ENCODE measurements at places on chromosomes 12 and 14.

DNA sequence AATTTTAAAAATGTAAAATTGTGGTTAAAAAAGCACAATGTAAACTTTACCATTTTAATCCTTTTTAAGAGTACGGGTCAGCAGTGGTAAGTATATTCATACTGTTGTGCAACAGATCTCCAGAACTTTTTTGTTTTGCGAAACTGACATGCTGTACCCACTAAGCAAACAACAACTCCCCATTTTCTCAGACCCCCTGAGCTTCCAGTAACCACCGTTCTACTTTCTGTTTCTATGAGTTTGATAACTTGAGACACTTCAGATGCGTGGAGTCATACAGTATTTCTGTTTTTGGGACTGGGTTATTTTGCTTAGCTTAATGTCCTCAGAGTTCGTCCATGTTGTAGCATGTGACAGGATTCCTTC, 38.0 kb downstream of the CHST11 start:
- DNase-seq: no peak

DNA sequence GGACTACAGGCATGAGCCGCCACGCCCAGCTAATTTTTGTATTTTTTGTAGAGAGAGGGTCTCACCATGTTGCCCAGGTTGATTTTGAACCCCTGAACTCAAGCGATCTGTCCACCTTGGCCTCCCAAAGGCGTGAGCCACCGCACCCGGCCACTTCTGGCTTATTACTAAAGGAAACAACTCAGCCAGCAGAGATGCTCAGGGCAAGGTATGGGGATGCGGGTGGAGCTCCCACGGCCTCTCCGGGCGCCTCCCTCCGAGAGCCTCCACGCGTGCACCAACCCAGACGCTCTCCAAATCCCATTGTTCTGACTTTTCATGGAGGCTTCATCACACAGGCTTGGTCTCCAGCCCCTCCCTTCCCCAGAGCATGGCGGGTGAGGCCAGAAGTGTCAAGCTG, 6.1 kb upstream of the GPR132 start:
- DNase-seq: no peak

GRCh38 chr14:24875991-24876878, 173.7 kb downstream of the STXBP6 start:
- no peak for DNase-seq

- DNase-seq: no peak
Observed at GRCh38 chr14:81931828-81932227, 398.2 kb upstream of the SEL1L start.

GRCh38 chr12:8527250-8528130, 13.2 kb downstream of the CLEC4E start:
- DNase-seq: no peak

- DNase-seq: no peak
Observed at GRCh38 chr14:85334316-85334715, 195.6 kb upstream of the FLRT2 start.

- DNase-seq: no peak
Observed at GRCh38 chr14:73784181-73784987, 67.2 kb upstream of the PTGR2 start.

GRCh38 chr14:96445844-96446710, 54.1 kb downstream of the AK7 start:
- DNase-seq: no peak

DNA sequence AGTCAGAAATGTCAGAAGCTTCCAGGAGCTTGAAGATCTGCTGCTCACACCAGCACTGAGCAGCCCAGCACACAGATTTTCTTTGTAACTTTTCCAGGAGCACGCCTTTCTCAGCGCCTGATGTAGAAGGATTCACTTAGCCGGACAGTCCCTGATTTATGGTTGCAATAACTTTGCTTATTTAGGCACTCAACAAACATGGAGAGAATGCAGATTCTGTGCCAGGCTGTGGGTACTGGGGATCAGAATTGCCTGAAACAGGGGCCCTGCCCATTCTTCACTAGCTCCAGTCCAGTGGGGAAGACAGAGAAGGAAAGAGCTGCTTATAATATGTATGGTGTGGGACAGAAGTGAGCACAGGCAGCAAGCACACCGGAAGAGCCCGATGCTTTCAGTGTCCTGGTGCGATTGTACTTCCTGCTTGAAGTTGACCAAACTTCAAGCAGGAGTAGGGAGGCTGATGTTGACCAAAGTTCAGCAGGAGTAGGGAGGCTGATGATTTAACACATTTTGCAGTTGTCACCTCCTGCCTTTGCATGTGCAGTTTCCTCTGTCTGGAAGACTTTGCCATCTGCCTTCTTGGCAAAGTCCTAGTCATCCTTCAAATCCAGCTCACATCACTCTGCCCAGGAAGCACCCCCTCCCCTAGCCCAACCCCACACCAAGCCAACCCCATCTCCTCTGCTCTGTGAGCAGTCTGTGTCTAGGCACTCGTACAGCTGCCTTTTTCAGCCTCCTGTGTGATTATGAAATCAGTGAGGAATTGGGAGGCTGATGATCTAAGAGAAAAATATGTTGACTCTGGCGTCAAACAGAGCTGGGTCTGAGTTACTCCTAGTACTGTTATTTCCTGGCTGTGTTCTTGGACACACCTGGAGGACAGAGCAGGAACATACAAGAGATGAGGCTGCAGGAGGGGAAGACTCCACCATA, 12.0 kb upstream of the PRIMA1 start:
- no peak for DNase-seq

- DNase-seq: no peak
Observed at GRCh38 chr12:100437038-100437841, 36.4 kb upstream of the NR1H4 start.

- no peak for DNase-seq
Observed at GRCh38 chr12:115451780-115452736, 768.1 kb upstream of the TBX3 start.

DNA sequence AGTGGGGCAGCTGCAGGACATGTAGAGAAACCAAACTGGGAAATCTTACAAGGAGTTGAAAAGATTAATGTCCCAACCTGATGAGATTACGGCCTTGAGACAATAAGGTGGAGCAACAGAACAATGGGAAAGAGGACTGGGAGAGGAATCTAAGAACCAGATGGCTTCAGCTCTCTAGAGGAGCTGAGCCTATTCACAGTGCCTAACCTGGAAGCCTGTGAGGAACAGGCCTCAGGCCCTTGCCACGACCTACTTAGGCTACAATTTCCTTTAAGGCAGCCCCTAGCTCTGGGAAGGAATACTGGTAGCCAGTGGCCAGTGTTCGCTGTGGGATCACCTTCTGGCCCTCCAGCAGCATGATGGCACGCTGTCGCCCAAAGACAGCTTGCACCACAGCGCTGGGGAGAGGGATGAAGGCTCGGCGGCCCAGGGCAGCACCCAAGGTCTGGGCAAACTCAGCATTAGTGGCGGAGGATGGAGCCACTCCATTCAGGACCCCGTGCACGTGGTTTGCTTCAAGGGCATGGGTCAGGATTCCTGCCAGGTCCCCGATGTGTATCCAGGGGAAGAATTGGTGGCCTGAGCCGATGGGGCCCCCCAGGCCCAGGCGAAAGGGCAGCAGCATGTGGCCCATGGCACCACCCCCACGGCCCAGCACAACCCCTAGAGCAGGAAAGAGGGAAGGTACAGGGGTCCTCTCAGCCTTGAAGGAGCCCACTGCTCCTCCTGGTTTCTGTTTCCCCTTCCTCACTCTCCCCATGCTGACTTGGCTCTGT, 2.6 kb downstream of the SDR39U1 start:
- DNase-seq: no peak

GRCh38 chr14:103418481-103418818, 33.2 kb downstream of the MARK3 start:
- DNase-seq: no peak

GRCh38 chr12:78951803-78952551, 87.4 kb downstream of the SYT1 start:
- DNase-seq: no peak

DNA sequence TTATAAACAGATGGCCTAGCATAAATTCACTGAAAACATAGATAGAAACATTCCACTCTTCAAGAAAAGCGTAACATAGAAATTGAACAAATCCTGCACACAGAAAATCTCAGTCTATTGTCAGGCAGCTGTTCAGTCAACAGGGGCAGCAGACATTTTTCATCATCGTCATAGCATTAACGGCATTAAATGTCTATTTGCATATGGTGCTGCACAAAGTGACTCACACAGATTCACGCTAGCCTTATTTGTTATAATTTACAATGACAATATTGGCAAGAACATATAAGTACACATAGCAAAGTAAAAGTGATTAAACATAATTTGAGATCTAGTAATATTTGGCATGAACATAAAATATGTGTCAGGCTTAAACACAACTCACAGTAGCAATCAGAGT, 95.7 kb downstream of the CEP128 start:
- no peak for DNase-seq

DNA sequence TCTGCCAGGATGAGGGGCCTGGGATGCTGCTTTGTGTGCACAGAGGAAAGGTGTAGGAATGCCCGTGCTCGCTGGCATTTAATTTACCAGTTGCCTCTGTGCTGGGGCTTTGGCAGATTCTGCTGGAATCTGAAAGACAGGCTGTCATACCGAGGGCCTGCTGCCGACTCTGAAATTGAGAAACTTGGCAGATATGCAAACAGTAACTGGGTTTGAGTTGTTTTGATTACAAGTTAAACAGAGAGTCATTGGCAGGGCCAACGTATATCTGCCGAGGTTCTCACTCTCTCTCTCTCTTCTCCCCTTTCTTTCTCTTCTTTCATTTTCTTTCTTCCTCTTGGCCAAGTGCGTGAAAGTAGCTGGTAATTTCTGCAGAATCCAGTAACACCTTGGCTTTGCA, 618.7 kb downstream of the VRK1 start:
- DNase-seq: no peak

DNA sequence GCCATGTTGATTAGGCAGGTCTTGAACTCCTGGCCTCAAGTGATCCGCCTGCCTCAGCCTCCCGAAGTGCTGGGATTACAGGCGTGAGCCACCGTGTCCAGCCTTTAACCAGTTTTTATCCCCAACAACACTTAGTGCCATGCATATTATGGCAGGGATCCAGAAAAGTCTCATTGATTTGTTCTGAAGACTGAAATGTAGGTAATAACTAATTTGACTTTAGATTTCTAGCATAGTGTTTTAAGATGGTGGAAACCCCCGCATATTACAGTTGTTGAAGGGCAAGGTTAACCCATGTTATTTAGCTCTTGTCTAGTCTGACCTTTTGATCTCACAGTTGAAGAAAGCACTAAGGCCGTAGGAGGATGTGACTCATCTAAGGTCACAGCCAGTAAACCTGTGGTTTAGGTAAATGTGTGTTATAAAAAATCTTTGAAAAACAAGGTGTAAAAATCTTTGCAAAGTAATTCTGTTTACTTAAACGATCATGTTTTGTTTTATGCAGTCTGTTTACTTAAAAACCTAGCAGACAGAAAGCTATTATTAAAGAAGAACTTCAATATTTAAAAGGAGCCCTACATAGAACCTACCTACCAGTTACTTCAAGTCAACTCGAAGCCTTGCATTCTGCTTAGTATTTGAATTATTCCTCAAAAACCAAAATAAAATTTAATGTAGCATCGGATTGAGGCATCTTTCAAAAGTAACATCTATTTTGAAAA, 24.8 kb downstream of the BICDL1 start:
- peak; percentile 63 for DNase-seq

- no peak for DNase-seq
Observed at GRCh38 chr14:63006531-63006930, 38.7 kb downstream of the KCNH5 start.

DNA sequence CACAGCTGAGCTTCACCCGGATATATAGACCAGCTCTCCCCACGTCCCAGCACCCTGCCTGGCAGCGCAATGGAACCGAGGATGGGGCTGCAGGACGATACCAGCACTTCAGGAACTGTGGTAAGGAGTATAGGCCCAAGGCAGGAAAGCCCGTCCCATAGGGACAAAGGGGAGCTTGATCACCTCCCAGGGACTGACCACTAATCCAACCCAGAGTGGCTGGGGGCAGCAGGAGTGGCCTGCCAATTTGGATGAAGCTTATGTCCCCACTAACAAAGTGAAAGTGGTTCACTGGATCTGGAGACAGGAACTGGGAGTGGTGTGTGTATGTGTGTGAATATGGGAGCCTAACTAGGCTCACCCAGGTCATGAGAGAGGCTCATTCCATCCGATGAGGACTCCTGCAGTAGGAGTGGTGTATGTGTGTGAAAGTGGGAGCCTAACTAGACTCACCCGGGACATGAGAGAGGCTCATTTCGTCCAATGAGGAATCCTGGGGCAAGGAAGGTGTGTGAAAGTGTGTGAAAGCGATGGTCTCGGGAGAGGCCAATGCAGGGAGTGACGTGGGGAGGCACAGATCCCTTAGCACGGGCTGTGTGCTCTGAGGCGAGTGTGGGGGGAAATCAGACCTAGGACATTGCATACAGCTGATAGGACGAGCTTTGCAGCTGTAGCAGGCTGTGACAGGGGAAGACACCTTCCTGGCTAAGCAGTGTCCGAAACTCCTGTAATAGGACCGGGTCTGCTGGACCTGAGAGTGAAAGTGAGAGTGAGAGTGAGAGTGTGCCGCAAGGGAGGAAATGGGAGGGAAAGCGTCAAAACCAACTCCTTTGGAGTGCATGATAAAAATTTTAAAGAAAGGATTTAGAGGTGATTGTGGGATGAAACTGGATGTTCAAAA, 25.7 kb downstream of the KLRK1 start:
- peak; percentile 53 for DNase-seq

DNA sequence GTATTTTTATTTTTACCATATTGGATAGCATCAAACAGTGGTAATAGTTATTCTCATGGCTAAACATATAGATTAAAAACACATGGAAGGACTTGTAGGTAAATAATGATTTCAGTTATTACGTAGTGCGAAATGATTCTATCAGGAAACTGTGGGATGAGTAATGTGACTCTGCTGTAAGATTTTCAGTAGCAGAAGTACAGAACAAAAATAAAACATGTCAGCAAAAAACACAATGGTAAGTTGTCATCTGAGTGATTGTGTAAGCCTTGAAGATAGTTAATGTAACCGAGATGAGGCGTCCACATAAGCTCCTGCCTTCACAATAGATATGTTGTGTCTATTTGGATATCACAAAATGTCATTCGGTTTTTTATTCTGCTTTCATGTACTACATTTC, 99.8 kb downstream of the BORCS5 start:
- no peak for DNase-seq

DNA sequence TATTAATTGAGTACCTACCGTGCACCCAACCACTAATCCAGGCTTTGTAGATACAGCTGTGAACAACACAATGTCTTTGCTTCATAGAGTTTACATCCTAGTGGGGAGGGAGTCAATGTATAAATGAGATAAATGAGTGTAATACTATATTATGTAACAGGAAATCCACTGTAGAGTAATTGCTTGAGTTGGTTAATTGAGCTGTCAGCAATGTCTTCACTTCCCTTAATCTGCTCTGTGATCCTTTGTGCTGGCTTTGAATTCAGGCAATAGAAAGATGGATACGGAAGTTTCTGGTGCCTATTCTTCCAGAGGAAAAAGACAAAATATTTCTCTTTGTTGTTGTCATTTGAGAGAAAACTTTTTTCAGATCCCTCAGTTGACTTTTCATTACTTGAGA, 104.0 kb upstream of the SLC16A7 start:
- no peak for DNase-seq

DNA sequence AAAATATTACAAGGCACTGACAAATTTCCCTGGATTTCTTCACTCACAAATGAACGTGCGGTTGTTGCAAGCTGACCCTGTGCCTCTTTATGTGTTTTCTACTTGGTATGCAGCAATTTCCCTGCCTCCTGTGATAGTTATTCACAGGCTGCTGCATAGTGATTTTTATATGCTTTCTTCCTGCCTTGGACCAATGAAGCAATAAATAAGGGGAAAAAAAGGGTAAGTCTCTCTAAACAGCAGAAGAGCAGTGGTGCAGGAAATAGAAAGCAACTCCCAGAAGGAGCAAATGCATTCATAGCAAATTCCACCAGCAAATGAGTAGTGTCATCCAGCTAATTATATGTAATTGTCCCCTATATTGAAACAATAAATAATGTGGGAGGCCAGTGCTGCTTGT, 737.9 kb downstream of the GALC start:
- no peak for DNase-seq

Data from activated T-cell treated with anti-CD3 and anti-CD28 coated beads, Interleukin-2, amount 50 U/mL, for 1 hour (primary cell).